ENCODE measurements at places on chromosomes 1 and 21. TPM values are rescaled to one million over a fixed set of nuclear protein-coding genes. Genes with fewer than 3 reads are reported as not detected.

Gene KLHDC9
- 5.9 TPM for total RNA-seq

Gene TAL1
- total RNA-seq, result 1.5 TPM

GRCh38 chr21:27799861-27800260, 833.0 kb upstream of the ADAMTS5 start:
- H3K36me3 ChIP-seq, result no peaks in the 10 kb centered on the region
- no peaks in the 10 kb centered on the region for H3K27me3 ChIP-seq
- no peak overlapping the region for H3K4me3 ChIP-seq
- no peaks in the 10 kb centered on the region for H3K4me1 ChIP-seq

DNA sequence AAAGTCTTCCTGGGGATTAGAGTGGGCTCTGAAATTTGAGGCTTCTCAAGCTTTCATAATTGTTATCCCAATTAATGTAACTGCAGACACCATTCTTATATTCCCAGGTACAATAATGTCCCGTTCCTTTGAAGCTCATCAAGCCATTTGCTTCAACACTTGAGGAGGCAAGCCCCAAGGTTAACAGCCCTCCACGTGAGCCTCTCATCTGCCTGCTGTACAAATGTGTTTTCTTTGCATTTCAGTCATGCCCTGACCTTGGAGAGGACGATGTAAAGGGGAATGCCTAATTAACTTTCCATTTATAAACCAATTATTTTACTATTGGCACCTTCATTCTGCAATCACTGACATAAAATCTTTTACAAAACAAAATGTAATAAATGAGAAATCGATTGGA, 106.3 kb downstream of the SETD4 start:
- no peaks in the 10 kb centered on the region for H3K36me3 ChIP-seq
- no peak overlapping the region for H3K27ac ChIP-seq
- H3K4me3 ChIP-seq, result no peak overlapping the region

DNA sequence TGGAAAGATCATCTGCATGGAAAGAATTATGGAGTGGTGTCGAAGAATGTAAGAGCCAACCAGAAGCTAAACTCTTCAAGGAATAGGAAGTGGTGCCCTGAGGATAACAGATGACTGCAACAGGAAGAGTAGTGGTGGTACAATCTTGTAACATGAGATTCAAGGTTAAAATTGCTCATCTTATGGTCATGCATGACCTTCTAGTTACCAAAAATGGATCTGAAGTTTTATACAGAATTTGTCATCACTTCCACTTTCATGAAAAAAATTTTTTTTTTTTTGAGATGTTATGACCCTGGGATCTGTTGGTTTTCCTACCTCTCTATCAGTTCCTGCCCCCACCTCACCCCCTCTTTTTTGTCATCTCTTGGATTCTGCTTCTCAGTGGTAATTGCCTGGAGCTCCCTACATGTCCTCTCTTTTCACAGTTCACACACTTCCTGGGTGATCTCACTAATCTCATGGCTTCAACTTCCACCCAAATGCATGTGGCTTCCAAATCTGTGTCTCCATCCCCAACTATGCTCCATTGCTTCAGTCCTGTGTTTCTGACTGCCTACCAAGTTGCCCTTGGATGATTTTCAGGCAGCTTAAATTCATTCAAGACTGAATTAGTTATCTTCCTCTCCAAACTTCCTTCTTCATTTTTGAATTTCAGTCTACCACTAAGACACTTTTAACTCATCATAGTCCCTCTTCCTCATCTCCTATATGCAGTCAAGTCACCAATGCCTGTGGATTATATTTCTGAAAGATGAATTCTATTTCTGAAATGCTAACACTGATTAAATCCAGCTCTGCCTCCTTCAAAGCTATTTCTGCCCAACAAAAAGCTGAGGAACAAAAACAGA, 48.4 kb downstream of the SLAMF6 start:
- H3K4me3 ChIP-seq, result no peak overlapping the region
- no peaks in the 10 kb centered on the region for H3K27me3 ChIP-seq
- no peaks in the 10 kb centered on the region for H3K36me3 ChIP-seq
